Muscle of leg (tissue), 16 donors: ENCODE measurements at places on chromosomes 2 and 18.

GRCh38 chr2:143704451-143705106 lies 575.4 kb downstream of the ARHGAP15 start:
- DNase-seq, result no peak

GRCh38 chr2:207969249-207969648 lies 56.1 kb downstream of the PLEKHM3 start:
- no peak for DNase-seq

- DNase-seq, result no peak
Measured at GRCh38 chr18:10771053-10771709, 245.4 kb downstream of the NAPG start.

- peak; percentile 76 for DNase-seq
Measured at GRCh38 chr2:168515502-168515901, 59.4 kb downstream of the CERS6 start.

DNA sequence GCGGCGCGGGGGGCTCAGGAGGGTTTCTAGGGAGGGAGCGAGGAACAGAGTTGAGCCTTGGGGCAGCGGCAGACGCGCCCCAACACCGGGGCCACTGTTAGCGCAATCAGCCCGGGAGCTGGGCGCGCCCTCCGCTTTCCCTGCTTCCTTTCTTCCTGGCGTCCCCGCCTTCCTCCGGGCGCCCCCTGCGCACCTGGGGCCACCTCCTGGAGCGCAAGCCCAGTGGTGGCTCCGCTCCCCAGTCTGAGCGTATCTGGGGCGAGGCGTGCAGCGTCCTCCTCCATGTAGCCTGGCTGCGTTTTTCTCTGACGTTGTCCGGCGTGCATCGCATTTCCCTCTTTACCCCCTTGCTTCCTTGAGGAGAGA lies 5.2 kb downstream of the PROC start:
- no peak for DNase-seq

GRCh38 chr2:239993291-239993690 lies 31.9 kb downstream of the NDUFA10 start:
- DNase-seq, result no peak

DNA sequence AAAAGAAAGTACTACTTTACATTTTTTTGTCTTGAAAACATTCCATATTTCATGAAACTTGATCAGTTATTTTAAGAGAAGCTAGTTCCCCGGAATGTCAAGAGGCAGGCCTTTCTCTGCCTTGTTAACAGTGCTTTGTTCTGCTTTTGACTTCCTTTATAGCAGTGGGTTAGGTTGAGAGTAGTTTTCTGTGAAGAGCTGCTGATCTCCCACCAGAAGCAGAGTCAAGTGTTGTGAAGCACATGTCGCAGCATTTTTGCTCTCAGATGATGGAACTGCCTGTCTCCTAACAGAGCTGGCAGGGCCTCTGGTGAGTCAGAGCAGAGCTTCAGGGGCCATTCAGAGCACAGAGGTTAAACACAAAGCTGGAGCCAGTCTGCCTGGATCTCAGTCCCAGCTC lies 871.8 kb downstream of the SLC4A3 start:
- DNase-seq, result peak; percentile 56

- no peak for DNase-seq
Measured at GRCh38 chr2:223668302-223668998, 66.3 kb upstream of the SCG2 start.

- DNase-seq, result no peak
Measured at GRCh38 chr2:169095621-169096105, 26.3 kb downstream of the DHRS9 start.

- DNase-seq, result no peak
Measured at GRCh38 chr2:237016121-237016915, 69.4 kb upstream of the COPS8 start.

- DNase-seq, result peak; percentile 70
Measured at GRCh38 chr18:40501026-40501425, 1454.0 kb upstream of the PIK3C3 start.

GRCh38 chr18:12007063-12007462 lies 25.8 kb downstream of the IMPA2 start:
- no peak for DNase-seq

GRCh38 chr2:227115761-227116160 lies 48.2 kb downstream of the COL4A4 start:
- peak; percentile 54 for DNase-seq

- DNase-seq, result peak; percentile 13
Measured at GRCh38 chr2:195404651-195405050, 252.4 kb upstream of the SLC39A10 start.

DNA sequence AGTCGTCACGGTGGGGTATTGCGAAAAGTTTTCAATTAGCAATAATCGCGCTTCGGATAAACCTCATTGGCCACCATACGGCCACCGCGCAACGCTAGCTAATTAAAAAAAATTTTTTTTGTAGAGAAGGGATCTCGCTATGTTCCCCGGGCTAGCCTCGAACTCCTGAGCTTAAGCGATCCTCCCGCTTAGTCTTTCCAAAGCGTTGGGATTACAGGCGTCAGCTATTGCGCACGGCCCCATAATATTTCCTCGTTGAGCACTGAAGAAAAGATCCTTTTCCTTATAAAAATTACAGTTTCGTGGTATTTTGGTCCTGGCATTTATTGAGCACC lies 759 bp upstream of the ACTR1B start:
- DNase-seq, result no peak

DNA sequence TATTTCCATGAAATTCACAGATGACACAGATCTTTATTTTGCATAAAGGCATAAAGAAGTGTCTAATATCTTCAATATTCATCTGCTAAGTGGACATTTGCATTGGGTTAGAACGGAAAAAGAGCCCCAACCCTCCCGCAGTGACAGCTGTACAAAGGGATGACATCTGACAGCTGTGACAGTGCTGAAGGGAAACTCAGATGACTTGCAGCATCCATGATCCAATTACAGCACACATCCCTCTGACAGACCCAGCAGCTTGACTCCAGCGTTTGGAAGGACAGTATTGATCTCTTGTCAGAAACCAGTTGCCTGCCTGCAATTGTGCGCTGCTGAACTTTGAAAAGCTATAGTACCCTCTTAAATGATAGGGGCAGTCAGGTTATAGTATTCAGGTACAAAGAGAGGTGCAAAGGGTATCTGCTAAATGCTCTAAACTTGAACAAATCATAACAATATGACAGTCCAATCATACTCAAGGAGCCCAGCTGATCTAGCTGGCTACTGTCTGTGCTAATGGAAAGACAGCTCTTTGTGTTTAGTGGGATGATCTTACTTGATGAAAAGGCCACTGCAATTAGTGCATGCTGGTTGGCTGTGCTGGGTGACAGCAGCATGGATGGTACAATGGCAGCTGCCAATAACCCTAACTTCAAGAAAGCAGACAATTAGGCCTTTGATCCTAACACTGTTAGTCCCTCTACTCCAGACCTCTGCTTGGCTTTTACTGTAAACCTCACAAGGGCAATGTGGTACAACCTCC lies 599.2 kb downstream of the NR4A2 start:
- DNase-seq, result peak; percentile 69

GRCh38 chr2:33229646-33230045 lies 246.8 kb upstream of the RASGRP3 start:
- DNase-seq, result no peak

- DNase-seq, result no peak
Measured at GRCh38 chr2:152858594-152859265, 140.3 kb downstream of the ARL6IP6 start.

DNA sequence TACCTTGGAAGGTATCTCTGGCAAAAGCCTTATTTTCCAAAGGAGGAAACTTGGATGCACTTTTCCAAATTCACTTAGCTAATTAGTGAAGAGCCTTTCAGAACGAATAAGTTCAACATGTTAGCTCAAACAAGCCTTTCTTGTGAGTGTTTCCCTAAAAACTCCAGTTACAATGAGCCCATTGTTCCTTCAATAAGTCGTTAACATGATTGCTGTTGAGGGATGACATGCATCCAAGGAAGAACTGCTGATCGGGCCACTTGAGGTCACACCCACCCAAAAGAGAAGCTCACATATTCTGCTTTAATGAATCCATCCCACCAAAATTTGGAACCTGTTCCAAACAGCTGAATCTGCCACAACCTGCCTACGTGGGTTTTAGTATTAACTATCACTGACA lies 48.1 kb upstream of the SLC35G4 start:
- no peak for DNase-seq

DNA sequence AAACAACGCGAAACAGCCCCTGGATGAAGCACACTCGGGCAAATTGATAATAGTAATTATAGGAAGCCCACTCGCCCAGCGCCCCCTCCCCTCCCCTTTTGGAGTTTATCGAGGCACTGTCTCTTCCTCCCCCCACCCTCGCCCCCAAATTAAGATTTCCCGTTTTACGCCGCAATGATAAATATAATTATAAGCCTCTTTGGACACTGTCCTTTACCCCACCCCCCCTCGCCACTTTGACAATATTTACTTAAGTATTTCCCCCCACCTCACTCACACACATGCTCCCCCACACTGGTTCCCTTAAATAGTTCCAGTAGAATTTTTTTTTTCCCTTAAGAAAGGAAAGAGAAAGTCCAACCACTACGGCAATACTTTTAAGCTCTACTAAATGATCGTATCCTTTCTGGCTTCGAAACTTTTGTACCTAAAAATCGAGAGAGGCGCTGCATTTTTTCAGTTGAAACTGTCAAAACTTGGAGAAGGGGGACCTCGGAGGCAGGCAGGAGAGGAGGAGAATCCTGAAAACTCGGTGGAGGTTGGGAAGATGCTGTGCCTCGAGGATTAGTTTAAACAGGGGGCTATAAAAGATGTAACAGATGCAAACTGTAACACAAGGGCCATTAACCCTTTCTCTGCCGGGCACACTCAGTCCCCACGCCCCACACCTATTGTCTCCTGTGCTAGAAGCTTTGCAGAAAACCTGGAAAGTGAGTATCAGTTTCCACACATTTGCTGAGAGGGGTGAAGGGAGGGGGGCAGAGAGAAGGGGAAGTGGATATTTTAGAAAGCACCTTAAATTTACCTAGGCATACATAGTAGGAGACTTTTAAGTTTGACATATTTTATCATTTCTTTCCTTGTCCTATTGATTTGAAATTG lies 1.8 kb downstream of the ZEB2 start:
- peak; percentile 86 for DNase-seq
